CD4-positive, CD25-positive, alpha-beta regulatory T cell (primary cell): ENCODE measurements at places on chromosomes 11 and 22. TPM values are rescaled to one million over a fixed set of nuclear protein-coding genes. Genes with fewer than 3 reads are reported as not detected.

DNA sequence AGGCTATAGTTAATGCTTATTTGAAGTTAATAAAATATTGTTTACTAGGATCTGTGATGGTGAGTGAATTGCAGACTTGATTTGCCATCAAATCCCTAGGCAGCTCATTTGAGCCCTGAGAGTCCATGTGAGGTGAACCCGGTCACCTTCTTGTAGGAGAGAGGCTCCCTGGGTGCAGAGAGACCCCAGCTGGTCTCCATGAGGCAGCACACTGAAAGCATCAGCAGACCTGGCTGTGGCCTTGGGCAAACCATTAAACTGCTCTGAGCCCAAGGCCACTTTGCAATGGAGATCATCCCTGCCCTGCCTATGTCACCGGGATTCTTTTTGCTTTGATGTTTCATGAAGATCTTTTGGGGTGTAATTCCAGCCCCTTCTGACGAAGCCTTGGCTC lies 125.2 kb downstream of the MICAL2 start:
- peaks cover 32% of the 10 kb centered on the region for H3K36me3 ChIP-seq
- H3K4me1 ChIP-seq = peaks cover 13% of the 10 kb centered on the region
- peak overlapping the region; percentile 59 for H3K4me3 ChIP-seq
- H3K27me3 ChIP-seq = no peaks in the 10 kb centered on the region
- no peak overlapping the region for H3K27ac ChIP-seq

DNA sequence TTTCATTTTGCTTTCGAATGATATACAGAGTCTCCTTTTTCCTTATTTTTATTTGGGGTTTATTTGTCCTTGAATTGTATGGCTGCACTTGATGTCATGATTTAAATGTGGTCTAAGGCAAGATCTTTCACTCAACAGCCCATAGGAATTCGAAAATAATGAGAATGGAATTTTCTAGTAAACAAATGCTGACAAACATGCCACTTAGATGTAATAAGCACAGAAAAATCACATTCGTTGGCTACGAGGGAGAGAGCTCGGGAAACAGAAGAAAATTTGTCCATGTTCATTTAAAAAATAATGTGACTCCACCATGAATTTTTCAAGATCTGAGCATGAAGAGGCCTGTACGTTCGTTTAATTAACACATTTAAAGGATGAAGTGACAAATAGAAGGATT lies 73.0 kb downstream of the BLID start:
- H3K36me3 ChIP-seq = no peaks in the 10 kb centered on the region
- no peak overlapping the region for H3K27ac ChIP-seq
- DNase-seq = no peak
- no peaks in the 10 kb centered on the region for H3K27me3 ChIP-seq
- no peak overlapping the region for H3K4me3 ChIP-seq

GRCh38 chr22:49368976-49369725 lies 458.5 kb downstream of the BRD1 start:
- no peaks in the 10 kb centered on the region for H3K36me3 ChIP-seq
- no peak overlapping the region for H3K4me3 ChIP-seq
- no peaks in the 10 kb centered on the region for H3K4me1 ChIP-seq
- H3K27ac ChIP-seq = no peak overlapping the region
- no peak for DNase-seq
- no peaks in the 10 kb centered on the region for H3K27me3 ChIP-seq

GRCh38 chr11:132168344-132168981 lies 798.0 kb downstream of the NTM start:
- H3K4me1 ChIP-seq = no peaks in the 10 kb centered on the region
- no peaks in the 10 kb centered on the region for H3K36me3 ChIP-seq
- H3K27ac ChIP-seq = no peak overlapping the region
- DNase-seq = no peak
- H3K27me3 ChIP-seq = no peaks in the 10 kb centered on the region

- H3K27ac ChIP-seq = no peak overlapping the region
- H3K4me3 ChIP-seq = no peak overlapping the region
- no peak for DNase-seq
- H3K36me3 ChIP-seq = no peaks in the 10 kb centered on the region
- no peaks in the 10 kb centered on the region for H3K4me1 ChIP-seq
- H3K27me3 ChIP-seq = no peaks in the 10 kb centered on the region
Measured at GRCh38 chr22:48185071-48186055, 1422.9 kb downstream of the TBC1D22A start.

GRCh38 chr22:45974498-45974897 lies 2.5 kb downstream of the WNT7B start:
- H3K36me3 ChIP-seq = no peaks in the 10 kb centered on the region
- H3K27me3 ChIP-seq = peaks cover 5% of the 10 kb centered on the region
- DNase-seq = no peak
- H3K4me3 ChIP-seq = no peak overlapping the region
- H3K4me1 ChIP-seq = peaks cover 29% of the 10 kb centered on the region

Gene TRIM22
- total RNA-seq = 378 TPM

DNA sequence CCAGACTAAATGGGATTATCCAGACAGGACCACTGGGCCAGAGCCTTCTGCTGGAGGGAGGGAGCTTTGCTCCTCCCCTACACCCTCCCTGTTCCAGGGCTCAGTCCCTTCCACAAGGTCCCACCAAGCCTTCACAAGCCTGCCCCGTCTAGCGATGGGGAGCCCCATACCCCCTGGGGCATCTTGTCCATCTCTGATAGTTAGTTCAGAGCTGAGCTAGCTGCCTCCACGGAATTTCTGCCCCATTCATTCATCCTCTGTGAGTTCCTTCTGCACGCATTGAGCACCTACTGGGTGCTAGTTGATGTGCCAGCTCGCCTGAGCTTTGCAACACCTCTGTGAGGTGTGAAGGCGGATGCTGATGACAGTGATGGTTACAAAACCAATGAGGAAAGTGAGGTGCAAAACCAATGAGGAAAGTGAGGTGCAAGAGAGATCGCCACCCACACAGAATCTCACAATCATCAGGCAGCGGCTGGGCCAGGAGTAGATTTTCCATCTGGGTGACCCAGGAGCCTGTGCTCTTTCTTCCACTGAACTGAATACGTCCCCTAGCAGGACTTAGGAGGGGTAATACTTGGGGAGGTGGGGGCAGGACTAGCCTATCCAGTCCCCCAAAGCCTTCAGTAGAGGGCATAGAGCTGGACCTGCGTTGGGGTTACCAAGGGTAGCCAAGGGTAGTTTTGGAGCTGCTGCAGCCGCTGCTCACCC lies 21.5 kb upstream of the CBX7 start:
- H3K4me3 ChIP-seq = peak overlapping the region; percentile 57
- peak; percentile 29 for DNase-seq
- H3K4me1 ChIP-seq = peaks cover 70% of the 10 kb centered on the region
- H3K27me3 ChIP-seq = no peaks in the 10 kb centered on the region
- no peaks in the 10 kb centered on the region for H3K36me3 ChIP-seq

GRCh38 chr22:50184004-50184901 lies 1.5 kb upstream of the TRABD start:
- no peak overlapping the region for H3K4me3 ChIP-seq
- H3K27me3 ChIP-seq = no peaks in the 10 kb centered on the region
- DNase-seq = no peak

GRCh38 chr11:19092850-19093249 lies 24.1 kb upstream of the ZDHHC13 start:
- H3K27me3 ChIP-seq = peaks cover 6% of the 10 kb centered on the region
- H3K27ac ChIP-seq = no peak overlapping the region
- DNase-seq = no peak
- no peaks in the 10 kb centered on the region for H3K4me1 ChIP-seq
- H3K36me3 ChIP-seq = no peaks in the 10 kb centered on the region
- no peak overlapping the region for H3K4me3 ChIP-seq

- peaks cover 6% of the 10 kb centered on the region for H3K36me3 ChIP-seq
- no peaks in the 10 kb centered on the region for H3K27me3 ChIP-seq
- H3K4me3 ChIP-seq = peak overlapping the region; percentile 30
- no peak for DNase-seq
- peaks cover 49% of the 10 kb centered on the region for H3K4me1 ChIP-seq
Measured at GRCh38 chr22:21857481-21857914, 9.9 kb downstream of the MAPK1 start.

DNA sequence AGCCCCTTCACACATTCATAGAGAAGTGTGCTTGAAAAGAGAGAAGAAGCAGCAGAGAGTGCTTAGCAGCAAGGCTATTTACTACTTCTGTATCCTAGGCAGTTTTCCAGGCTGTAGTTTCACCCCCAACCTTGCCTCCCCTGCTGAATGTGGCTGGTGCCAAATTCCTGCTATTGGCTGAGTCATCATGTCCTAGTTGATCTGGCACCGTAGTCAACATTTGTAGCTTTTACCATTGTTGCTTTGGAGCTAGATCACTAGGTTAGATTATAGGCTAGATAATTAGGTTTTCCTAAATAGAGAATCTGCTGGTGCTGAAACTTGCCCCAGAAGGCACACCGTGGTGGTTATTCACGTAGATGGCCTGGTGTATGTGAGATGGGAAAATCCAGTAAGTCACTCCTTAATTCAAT lies 32.7 kb downstream of the ARHGAP42 start:
- H3K4me3 ChIP-seq = no peak overlapping the region
- no peaks in the 10 kb centered on the region for H3K4me1 ChIP-seq
- no peak for DNase-seq
- H3K36me3 ChIP-seq = no peaks in the 10 kb centered on the region
- H3K27ac ChIP-seq = no peak overlapping the region

GRCh38 chr11:42319921-42320320 lies 860.5 kb upstream of the LRRC4C start:
- H3K4me3 ChIP-seq = no peak overlapping the region
- H3K27me3 ChIP-seq = no peaks in the 10 kb centered on the region
- no peaks in the 10 kb centered on the region for H3K36me3 ChIP-seq
- no peaks in the 10 kb centered on the region for H3K4me1 ChIP-seq
- no peak overlapping the region for H3K27ac ChIP-seq

DNA sequence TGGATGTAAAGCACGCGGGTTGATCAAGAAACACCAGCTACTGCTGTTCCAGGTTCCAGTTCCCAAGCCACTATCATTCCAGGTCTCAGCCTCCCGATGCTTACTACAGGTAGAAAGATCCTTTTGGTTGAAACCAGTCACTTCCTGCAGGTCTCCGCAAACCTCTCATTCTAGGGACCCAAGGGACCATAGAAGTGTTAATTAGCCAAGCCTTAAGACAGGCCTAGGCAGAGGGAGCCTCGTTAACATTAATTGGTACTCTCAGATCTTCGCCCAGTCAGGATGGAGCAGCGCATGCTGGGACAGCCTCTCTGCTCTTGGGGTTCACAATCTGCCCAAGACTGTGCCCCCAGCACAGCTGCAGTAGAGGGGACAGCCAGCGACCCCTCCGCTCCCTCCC lies 11.2 kb upstream of the OAF start:
- H3K4me1 ChIP-seq = no peaks in the 10 kb centered on the region
- no peak overlapping the region for H3K4me3 ChIP-seq
- no peak for DNase-seq
- no peaks in the 10 kb centered on the region for H3K27me3 ChIP-seq

- H3K4me3 ChIP-seq = no peak overlapping the region
- H3K27ac ChIP-seq = no peak overlapping the region
- H3K4me1 ChIP-seq = no peaks in the 10 kb centered on the region
- no peak for DNase-seq
- H3K27me3 ChIP-seq = no peaks in the 10 kb centered on the region
Measured at GRCh38 chr11:115357066-115357465, 147.1 kb downstream of the CADM1 start.

GRCh38 chr11:46930089-46930488 lies 6.5 kb upstream of the CSTPP1 start:
- DNase-seq = no peak
- peaks cover 2% of the 10 kb centered on the region for H3K27me3 ChIP-seq
- H3K4me3 ChIP-seq = no peak overlapping the region
- no peaks in the 10 kb centered on the region for H3K36me3 ChIP-seq
- no peaks in the 10 kb centered on the region for H3K4me1 ChIP-seq

GRCh38 chr11:129460714-129461113 lies 85.1 kb downstream of the BARX2 start:
- H3K4me3 ChIP-seq = no peak overlapping the region
- H3K36me3 ChIP-seq = no peaks in the 10 kb centered on the region
- H3K27ac ChIP-seq = no peak overlapping the region
- H3K27me3 ChIP-seq = no peaks in the 10 kb centered on the region
- no peak for DNase-seq

GRCh38 chr22:38298312-38299005 lies 18.8 kb downstream of the CSNK1E start:
- H3K27me3 ChIP-seq = no peaks in the 10 kb centered on the region
- H3K36me3 ChIP-seq = peaks cover 56% of the 10 kb centered on the region
- no peak overlapping the region for H3K4me3 ChIP-seq
- H3K4me1 ChIP-seq = no peaks in the 10 kb centered on the region

DNA sequence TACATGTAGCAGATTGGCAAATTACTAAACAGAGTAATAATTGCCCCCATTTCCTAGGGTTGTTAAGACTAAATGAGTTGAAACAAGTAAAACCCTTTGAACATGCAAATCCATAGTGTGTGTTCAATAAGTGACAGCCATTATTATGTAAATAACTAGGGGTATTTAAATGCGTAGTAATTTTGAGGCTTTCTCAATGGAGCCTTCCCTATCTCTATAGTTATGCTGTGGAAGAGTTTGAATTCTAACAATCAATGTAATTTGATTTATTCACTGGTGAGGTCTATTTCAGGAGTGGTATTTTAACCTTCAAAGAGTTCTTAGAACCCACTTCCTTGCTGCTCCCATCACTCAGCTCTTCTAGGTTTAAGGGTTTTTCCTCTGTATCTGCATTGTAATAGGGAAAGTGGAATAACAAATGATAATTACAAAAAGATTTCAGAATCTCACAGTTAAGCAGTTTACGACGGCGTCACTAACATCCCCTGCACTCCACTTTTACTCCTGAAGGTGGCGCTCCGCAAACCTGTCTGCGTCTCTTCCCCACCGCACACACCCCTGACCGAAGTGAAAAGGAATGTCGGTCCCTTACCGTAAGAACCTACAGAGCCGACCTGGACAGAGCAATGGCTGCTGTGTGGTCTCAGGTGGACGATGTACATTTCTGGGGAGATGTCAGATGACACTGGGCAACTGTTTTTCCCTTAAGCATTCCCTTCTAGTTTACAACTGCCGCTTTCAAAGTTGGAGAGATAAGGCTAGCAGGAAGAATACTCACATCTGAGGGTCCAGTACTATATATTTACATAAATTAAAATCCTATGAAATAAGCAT lies 80.8 kb downstream of the ZC3H12C start:
- H3K4me1 ChIP-seq = no peaks in the 10 kb centered on the region
- no peaks in the 10 kb centered on the region for H3K36me3 ChIP-seq
- DNase-seq = peak; percentile 34

DNA sequence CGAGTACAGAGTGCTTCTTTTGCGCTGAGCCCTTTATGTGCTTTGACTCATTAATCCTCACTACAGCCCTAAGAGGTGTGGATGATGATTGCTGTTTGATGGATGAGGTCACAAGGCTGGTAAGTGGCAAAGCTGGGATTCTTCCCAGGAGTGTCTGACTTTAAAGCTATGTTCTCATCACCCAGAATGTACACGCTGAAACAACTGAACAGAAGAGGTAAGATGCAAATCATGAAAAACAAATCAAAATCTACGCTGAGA lies 37.7 kb upstream of the CREB3L1 start:
- no peaks in the 10 kb centered on the region for H3K36me3 ChIP-seq
- DNase-seq = no peak
- no peak overlapping the region for H3K27ac ChIP-seq
- peaks cover 37% of the 10 kb centered on the region for H3K4me1 ChIP-seq
- no peak overlapping the region for H3K4me3 ChIP-seq

Gene MRGPRG
- not detected for total RNA-seq
